Calu3 (cell line): ENCODE measurements at places on chromosomes 11 and 22.

DNA sequence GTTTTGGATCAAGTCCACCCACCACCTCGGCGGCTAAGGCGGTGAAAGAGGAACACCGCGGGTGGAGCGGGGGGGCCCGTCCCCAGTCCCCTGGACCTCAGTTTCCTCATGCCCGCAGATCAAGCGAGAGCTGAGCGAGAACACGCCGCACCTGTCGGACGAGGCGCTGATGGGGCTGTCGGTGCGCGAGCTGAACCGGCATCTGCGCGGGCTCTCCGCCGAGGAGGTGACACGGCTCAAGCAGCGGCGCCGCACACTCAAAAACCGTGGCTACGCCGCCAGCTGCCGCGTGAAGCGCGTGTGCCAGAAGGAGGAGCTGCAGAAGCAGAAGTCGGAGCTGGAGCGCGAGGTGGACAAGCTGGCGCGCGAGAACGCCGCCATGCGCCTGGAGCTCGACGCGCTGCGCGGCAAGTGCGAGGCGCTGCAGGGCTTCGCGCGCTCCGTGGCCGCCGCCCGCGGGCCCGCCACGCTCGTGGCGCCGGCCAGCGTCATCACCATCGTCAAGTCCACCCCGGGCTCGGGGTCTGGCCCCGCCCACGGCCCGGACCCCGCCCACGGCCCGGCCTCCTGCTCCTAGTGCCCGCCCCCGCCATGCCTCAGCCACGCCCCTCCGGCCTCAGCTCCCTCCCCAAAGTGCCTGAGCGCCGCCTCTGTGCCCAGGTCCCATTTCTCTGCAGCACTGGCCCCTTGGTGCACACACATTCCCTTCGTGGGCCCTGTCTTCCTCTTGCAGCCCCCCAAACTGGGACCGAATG is 12.7 kb downstream of the MAFF start:
- no peak for DNase-seq

- no peak for DNase-seq
Observed at GRCh38 chr11:59272771-59273372, 60.1 kb upstream of the MPEG1 start.

GRCh38 chr11:72739240-72740059 is 12.8 kb downstream of the ARAP1 start:
- DNase-seq: no peak

- no peak for DNase-seq
Observed at GRCh38 chr11:134452026-134452837, 40.2 kb upstream of the B3GAT1 start.

- no peak for DNase-seq
Observed at GRCh38 chr11:42311514-42311913, 852.1 kb upstream of the LRRC4C start.

- no peak for DNase-seq
Observed at GRCh38 chr11:61751384-61751783, 1.1 kb upstream of the MYRF start.

DNA sequence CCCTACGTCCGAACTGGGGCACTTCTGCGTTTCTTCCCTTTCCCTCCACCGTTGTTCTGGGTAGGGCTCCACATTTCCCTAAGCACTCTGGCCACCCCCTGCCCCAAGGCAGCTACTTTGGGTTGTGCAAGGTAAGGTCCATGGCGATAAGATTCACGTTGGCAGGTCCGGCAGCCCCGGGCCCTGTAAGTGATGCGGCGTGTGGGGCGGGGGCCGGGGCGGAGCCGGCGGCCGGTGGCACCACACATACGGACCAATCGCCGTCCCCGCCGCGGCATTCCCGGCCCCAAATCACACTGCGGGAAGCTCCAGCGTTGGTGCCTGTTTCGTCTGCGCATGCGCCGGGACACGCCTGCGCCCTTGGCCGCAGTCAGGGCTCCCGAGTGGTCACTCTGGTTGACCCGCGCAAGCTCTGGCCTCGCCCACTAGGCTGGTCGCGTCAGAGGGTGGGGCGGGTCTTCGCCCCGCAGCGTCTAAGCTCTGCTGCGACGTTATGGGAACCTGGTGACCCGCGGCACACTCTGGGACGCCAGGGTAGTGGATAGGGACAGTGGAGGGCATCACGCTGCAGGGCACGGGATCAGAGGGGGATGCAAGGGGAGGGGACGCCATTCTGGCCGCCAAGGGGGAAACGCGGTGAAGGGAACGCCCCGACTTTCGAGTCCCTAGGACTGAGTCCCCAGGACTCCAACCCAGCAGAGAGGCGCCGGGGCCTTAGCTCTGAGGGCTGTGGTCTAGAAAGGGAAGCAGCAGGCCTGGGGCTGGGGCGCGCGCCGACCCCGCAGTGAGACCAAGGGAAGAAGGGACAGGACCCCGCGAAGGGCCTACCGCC is 1.6 kb downstream of the FADS1 start:
- peak; percentile 95 for DNase-seq

- DNase-seq: no peak
Observed at GRCh38 chr11:74468058-74468457, 709 bp upstream of the KCNE3 start.

DNA sequence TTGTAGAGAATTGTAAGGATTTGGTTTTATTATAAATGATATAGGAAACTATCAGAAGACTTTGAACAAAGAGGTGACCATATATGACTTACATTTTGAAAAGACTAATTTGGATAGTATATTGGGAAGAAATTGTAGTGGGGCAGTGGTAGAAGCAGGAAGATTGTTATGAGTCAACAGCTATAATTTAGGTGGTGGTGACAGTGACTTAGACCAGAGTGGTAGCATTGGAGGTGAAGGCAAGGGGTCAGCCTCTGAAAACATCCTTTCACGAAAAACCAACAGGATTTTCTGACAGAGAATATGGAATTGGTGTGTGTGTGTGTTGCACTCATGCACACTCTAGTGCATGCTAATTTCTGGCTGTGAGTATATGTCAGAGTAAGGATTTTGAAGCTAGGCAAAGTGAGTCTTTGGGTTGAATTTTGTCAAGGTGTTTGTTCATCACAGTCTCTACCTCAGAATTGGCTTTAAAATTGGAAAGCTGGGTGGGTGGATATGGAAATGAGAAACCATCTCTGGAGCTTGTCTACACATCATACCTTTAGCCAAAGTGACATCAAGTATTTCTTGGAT is 8.2 kb upstream of the HBE1 start:
- no peak for DNase-seq

DNA sequence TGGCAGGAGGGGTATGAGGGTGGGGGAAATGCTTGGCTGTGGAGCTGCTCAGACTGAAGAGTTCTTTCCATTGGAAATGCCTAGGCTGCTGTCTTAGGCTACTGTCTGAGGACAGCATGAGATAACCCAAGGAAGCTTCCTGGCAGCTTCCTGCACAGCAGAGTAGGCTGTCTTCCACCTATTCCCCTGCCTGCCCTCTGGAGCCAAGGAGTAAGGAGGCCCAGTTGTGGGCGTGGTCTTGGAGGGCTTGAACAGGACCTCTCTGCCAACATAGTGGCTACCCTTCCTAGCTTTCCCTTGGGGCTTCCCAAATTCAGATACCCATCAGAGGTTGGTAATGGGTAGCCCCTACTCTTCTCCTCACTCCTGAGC is 25.9 kb downstream of the PHLDB1 start:
- DNase-seq: no peak

- no peak for DNase-seq
Observed at GRCh38 chr11:69819541-69820070, 390 bp upstream of the FGF3 start.

DNA sequence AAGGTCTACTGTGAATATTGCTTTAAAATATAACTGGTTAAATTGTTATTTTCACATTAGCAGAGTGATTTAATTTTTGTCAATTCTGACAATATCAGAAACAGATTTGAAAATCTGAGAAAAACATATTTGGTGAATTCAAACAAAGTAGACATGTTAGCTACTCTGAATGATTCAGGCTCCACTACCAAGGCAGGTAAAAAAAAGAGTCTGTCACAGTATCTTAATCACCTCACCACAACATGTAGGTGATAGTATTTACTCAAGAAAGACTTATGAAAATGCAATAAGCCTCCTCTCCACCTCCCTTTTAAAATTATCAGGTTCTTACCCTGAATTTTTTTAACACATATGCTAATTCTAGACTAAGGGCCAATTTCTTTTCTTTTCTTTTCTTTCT is 42.6 kb downstream of the DDI1 start:
- DNase-seq: no peak

GRCh38 chr11:29333993-29334775 is 682.6 kb downstream of the KCNA4 start:
- peak; percentile 10 for DNase-seq

- no peak for DNase-seq
Observed at GRCh38 chr22:36387709-36387958, 133 bp downstream of the MYH9 start.

DNA sequence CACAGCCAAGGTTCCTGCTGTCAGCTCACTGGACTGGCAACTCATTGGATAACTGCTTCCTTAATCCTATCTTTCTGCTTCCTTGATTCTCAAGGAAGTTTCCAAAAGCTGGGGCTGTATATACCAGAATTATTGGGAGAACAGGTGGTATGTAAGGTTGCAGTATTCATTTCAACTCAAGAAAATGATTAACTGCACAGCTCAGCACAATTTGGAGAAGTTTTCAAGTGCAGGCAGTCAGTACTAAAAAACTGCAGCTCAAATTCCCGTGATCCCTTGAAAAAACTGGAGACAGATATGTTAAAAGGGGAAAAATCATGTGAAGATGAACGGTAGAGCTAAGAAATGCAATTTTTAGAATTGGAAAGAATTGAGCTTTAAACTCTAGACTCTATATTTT is 44.4 kb downstream of the GRM5 start:
- no peak for DNase-seq

DNA sequence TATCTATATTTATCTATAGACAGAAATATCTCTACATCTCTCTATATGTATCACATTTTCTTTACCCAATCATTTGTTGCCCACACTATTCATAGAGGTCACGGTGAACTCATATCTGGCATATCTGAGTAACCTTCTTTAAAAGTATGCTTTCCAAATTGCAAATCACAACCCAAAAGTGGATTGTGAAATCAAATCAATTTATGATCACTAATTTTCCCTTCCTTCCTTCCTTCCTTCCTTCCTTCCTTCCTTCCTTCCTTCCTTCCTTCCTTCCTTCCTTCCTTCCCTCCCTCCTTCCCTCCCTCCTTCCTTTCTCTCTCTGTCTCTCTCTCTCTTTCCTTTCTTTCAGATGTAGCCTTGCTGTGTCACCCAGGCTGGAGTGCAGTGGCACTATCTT is 448.0 kb upstream of the CCDC90B start:
- DNase-seq: no peak

- no peak for DNase-seq
Observed at GRCh38 chr22:24398409-24398808, 29.0 kb upstream of the ADORA2A start.

GRCh38 chr11:88266157-88266556 is 71.4 kb downstream of the CTSC start:
- no peak for DNase-seq

DNA sequence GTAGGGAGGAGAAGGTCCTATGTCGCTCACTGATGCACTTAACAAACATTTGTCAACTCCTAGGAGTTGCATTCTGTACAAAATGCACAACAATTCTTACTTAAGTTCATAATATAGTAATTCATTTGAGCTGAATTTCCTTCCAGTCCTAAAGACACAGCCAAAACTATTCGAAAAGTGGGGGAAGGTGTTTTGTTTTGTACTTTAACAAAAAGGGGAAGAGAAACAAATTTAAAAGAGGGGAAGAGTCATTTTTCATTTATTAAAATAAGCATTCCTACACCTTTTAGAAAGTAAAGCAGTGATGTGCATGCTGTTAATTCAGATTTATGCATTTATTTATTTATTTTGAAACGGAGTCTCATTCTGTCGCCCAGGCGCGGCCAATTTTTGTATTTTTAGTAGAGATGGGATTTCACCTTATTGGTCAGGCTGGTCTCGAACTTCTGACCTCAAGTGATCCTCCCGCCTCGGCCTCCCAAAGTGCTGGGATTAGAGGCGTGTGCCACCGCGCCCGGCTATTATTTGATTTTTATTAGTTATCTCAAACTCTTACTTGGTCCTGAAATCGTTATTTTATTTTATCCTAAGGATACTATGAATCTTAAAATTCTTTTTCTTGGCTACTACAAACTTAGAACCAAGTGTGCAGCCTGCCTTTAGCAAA is 1.1 kb upstream of the FANCF start:
- DNase-seq: no peak

- no peak for DNase-seq
Observed at GRCh38 chr11:14703731-14704130, 60.1 kb downstream of the PDE3B start.

DNA sequence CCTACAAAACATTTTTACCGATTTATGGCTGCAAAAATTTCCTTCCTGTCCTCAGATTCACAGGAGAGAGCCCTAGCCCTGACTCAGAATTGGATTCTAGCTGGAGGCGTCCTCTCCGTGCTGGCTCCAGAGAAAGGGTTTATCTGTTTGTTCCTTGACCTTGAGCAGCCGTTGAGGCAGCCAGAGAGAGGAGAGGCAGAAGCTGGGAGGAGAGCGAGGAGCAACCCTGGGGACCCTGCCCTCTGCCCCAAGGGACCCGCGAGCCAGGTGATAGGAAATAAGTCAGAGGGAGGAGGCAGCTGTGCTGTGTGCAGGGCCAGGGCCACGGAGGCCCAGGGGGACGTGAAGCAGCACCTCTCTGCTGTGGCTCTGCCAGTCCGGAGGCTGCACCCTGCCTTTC is 75.6 kb downstream of the IGLL1 start:
- no peak for DNase-seq

DNA sequence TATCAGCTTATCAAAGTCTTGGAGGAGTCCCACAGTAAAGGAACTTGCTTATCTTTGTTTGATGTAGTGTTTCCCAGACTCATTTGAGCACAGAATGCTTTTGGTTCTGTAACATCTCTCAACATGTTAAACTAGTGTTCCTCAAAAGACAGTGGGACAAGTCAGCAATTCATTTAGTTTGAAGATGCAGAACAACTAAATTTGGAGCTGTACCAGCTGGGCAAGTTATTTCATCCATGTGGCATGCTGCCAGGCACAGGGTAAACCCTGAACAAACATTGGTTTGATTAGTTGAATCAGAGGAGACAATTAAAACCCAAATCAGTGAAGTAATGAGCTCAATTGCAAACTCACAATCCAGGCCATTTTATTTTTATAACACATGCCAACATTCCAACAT is 141.2 kb downstream of the CSNK2A3 start:
- no peak for DNase-seq

DNA sequence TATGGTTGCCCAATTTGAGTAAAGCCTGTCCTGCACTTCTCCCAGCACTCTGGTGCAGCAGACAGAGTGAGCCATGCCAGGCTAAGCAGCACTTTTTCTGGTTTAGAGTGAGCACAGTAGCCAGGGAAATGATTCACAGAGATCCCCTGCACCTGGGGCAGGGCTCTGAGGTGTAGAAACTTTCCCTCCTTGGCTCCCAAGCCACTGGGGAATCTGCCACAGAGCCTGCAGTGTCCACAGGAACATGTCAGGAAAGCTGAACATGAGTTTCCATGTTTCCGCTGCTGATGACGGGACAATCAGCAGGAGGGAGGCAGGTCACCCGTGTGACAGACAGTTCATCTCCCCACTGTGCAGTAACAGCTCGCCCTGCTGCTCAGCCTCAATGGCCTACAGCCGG is 429.9 kb upstream of the B3GAT1 start:
- no peak for DNase-seq

DNA sequence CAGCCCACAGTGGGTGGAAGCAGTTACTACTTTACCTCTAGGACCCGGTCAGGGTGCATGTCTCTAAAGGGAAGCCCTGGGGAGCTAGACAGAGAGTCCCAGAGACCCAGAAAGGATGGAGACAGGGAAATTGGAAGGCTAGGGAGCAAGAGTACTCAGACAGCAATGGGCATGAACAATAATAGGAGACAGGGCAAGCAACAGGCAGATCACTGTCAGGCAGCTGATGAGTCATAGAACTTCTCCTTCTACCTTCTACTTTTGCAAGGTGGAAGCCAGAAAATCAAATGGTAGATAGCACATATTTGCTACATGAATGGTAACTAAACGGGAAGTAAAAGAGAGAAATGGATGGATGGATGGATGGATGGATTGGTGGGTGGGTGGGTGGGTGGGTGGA is 19.6 kb downstream of the CD5 start:
- no peak for DNase-seq
